ENCODE measurements at places on chromosomes 5 and 9.

DNA sequence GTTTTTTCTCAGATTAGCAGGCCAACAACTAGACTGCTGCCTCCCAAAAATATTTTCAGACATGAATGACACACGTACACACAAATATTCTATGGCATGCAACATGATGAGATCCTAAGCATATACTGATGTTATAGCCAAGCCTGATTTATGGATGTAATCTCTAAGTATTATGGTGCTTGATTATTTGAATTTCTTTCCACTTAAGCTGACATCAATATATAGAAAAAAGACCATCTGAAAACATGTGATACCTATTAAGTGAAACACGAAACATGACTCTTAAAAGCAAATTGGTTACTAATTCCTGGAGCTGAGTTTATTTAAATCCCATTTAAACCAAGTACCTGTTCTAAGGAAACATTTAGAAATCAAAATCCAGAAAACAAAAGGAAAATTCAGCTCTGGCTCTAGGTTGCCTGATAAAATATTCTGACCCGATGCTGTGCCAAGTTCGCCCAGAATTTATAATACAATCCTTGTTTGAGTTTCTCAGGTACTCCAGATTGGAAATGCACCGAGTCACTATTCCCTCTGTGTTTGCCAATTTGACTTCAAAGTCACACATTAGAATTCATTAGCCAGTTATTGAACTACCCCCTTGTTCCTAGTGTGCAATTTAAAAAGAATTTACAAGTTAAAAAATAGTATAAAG is 548.6 kb downstream of the CSNK1G3 start:
- no peak for DNase-seq

DNA sequence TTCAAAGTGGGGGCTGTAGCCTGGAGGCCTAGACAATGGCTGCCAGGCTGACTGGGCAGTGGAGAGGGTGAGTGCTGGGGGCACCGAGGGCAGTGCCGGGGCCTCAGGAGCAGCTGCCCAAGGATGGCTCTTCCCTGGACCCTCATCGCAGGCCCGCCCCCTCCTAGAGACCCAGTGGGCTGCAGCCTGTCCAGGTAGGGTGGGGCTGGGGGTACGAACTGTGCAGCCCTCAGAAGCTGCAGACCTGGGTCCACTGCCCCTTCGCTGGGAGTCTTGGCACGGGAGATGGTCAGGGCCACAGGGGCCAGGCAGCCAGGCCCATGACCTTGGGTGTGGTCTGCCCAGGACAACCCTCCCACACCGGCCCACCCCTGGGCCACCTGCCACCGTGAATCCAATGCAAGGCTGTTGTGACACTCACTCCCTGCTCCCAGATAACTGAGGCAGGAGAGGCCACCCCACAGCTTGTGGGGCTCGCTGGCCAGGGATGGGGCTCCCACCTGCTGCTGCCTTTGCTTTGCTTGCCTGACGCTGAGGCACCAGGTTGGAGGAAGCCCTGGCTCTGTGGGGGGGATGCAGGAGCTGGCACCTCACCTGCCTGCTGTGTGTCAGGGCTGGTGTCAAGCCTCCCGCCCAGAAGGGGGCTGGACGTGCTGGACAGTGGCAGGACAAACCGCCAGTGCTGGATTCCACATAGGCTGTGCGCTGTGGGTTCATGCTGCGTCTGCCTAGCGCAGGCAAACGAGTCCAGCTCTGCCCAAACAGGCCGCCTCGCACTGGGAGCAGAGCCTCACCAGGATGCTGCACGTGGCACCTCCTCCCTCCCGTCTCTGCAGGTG is 23.1 kb upstream of the SLC9A3 start:
- DNase-seq = no peak

DNA sequence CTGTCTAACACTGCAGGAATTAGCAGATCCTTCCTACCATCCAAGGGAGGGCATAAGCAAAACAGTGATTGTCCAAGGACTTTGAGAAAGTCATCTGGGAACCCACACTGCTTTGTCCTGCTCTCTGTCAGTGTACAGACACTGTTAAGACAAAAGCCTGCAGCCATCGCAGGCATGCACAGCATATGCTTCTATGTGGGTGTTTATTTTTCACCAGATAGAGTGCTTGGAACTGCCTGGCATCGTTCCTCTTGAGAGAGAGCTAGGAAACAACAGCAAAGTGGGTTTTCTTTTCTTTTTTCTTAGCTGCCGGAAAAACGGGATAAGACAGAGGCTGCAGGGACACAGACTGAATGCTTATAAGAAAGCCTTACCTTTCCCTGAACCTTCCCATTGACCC is 212.3 kb downstream of the ICE1 start:
- no peak for DNase-seq

DNA sequence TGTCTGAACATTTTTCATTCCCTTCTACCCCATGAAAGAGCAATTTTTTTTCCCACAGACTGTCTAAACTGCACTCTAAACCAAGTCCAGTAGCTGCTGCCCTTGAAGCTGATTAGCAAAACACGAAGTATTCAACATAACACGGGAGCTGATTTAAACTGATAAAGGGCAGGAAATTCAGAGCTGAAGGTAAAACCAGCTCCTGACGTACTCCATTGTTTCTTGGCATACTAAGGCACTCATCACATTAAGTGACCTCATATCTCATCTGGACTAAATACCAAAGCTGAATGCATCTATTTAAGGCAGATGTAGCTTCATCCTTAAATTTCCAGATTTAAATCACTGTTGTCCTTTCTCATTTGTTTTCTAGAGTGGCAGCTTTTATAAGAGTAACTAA is 12.0 kb downstream of the GDF9 start:
- DNase-seq = no peak

DNA sequence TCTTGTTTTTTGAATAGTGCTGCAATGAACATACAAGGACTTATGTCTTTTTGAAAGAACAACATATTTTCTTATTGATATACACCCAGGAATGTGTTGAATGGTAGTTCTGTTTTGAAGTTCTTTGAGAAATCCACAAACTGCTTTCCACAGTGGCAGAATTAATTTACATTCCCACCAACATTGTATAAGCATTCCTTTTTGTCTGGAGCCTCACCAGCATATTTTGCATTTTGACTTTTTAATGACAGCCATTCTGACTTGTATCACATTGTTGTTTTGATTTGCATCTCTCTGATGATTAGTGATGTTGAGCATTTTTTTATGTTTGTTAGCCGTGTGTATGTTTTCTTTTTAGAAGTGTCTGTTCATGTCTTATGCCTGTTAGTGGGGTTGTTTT is 524.9 kb downstream of the SEMA5A start:
- DNase-seq = no peak

- DNase-seq = no peak
Observed at GRCh38 chr9:34451545-34451944, 6.8 kb downstream of the FAM219A start.

- DNase-seq = no peak
Observed at GRCh38 chr5:51389577-51390463, 6.6 kb downstream of the ISL1 start.

DNA sequence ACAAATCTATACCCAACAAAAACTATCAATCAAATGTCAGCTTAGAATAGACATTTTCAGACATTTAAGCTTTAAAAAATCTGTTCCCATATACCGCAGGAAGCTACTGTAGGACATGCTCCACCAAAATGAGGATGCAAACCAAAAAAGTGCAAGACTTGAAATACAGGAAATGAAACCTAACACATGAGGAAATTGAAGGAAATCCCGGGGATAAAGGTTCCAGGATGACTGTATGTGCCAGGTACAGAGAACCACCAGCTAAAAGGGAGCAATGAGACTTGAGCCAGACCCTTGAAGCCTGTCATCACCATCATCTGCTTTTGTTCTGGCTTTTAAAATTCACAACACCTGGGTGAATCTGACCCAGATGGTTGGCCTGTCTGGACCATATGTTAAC is 21.4 kb downstream of the DIAPH1 start:
- DNase-seq = no peak

- DNase-seq = no peak
Observed at GRCh38 chr5:162096448-162096847, 28.9 kb downstream of the GABRG2 start.

GRCh38 chr9:136362450-136362784 is 1.1 kb downstream of the DNLZ start:
- no peak for DNase-seq

- no peak for DNase-seq
Observed at GRCh38 chr5:1897816-1898450, 15.2 kb upstream of the IRX4 start.

DNA sequence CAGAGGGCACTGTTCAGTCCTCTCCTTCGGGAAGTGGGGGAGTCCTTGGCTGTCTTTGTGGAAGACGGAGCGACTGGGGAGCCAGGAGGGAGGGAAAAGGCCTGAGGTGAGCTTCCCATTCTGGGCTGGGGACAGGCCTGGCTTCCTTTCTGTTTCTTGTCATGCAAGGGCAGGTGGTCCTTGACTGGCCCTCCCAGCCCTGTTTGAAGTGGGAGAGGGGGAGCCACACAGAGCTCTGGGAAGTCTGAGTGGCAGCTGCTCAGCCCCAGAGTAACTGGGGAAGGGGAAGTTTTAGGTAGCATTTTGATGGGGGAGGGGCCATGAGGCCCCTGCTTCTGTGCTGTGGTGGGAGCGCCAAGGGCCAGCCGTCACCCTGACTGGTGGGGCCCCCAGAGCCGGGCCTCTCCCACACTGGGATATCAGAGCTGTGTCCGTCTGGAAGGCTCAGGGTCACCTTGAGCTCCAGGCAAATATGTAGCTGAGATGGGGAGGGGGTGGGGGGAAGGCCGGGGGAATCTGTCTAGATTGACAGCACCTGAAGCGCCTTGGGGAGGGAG is 6.5 kb downstream of the UNC5A start:
- DNase-seq = no peak

DNA sequence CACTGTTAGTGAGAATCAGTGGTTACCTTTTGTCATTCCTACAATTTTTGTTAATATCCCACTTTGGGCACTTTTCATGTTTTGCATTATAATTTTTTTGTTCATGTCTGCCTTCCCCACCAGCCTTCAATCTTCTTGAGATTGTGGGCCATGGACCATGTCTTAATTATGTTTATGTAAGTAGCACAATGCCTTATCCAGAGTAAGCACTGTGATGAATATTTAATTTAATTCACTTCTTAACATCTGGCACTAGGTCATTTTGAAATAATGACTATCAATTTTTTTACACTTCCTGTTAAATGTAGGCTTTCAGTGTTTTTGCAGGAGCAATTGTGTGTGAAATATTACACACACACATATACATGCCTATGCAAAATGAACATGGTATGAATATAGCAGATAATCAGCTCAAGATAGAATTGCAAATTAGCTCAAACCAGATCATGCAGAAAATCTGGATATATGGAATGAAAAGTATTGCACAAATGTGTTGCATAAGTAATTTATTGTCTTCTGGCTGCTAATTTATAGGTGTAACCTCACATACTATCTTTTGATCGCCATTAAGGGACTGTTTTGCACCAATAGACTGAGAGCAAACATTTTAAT is 5.3 kb upstream of the SHOC1 start:
- no peak for DNase-seq

DNA sequence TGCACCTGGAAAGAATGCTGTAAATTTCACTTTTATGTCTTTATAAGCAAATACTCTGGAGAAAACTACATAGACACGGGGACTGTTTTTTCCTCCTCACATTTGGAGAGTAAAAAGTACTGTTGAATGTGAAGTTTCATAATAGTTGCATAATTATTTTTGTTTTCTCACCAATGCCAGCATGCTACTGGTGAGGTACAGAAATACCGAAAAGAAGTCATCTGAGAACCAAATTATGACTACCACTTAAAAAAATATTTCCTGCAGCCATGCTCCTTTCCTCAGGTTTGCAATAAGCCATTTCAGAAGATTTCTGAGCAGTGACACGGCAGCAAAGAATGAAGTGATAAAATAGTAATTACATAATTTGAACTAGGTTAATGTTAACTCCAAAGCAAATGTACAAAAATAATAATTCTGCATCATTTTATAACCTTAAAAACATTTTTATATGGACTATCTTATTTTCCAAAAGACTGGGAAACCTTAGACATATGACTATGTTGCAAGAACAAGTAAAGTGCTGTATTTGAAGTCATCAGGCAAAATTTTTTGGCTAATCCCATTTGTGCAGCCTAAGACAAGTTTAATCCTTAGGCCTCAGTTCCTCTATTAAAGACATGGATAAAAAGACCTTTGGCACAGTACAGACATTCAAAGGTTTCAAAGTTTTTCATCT is 144.7 kb downstream of the PCSK1 start:
- DNase-seq = no peak

GRCh38 chr5:137659209-137659608 is 76.7 kb downstream of the KLHL3 start:
- no peak for DNase-seq

Measured in H1 (cell line).